HT1080 (cell line): ENCODE measurements at places on chromosomes 11 and 22. TPM values are rescaled to one million over a fixed set of nuclear protein-coding genes. Genes with fewer than 3 reads are reported as not detected.

- DNase-seq, result no peak
Measured at GRCh38 chr11:78390809-78391208, 26.8 kb downstream of the GAB2 start.

DNA sequence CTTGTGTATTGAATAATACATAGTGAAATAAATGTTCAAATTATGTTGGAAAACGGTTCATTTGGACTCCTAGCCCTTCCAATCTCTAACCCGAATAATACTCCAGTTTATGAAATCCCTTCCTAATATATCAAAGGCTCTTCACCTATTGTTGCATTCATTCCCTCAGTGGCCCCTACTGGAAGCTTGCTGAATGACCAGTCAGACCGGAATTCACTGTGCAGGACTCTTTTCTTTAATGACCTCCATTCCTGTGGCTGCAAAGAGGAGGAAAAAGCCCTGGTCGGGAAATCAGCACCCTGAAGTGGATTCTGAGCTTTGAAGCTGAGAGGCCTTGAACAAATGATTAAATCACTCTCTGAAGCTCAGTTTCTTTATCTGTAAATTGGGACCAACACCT lies 19.1 kb upstream of the RCN1 start:
- DNase-seq, result peak; percentile 62

DNA sequence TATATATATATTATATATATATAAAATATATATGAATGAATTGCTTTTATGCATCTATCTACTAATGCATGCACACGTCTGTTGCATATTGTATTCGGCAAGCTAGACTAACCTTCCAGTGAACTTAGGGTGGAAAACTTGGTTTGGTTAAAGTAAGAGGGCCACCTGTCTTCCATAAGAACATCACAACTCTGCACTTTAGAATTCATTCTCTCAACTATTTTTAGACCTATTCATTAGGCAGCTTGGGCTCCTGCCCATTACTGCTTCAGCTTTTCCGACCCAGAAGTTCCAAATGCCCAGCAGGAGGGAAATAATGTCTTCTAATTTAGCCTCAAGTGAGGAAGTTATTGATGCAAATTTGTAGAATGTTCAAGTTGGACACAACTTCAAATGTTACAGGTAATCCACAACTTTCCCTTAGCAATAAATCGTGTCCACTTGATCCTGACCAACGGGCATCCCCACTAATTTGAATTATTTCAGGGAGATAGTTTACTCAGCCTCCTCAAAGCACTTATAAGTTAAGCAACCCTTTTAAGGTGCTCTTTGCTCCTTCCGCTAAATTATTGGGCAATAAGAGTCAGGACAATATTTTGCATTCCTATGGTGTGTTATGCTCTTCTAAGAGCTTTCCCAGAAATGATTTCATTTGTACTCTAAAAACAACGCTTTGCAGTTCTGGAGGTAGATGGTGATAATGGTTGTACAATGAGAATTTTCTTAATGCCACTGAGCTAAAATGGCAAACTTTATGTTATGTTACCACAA lies 132.3 kb downstream of the OPCML start:
- DNase-seq, result no peak

- DNase-seq, result no peak
Measured at GRCh38 chr11:64670975-64671374, 52.0 kb downstream of the NRXN2 start.

DNA sequence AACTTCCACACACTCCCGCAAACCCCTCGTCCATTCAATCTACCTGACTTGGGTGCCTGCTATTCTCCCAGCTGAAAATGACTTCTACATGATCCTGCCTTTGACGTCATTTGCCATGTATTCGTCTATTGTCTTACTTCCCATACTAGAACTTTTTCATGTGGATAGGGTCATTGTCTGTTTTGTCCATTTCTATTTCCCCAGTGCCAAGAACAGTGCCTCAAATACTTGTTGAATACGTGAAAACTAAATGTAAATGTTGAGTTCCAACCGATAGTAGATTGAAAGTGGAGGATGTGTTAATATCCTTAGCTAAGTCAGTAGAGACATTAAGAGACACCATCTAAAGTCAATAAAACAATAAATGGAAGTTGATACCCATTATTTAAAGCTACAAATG lies 935 bp downstream of the TRIM68 start:
- DNase-seq, result no peak

GRCh38 chr11:2428322-2428795 lies 16.0 kb downstream of the TRPM5 start:
- DNase-seq, result peak; percentile 44

DNA sequence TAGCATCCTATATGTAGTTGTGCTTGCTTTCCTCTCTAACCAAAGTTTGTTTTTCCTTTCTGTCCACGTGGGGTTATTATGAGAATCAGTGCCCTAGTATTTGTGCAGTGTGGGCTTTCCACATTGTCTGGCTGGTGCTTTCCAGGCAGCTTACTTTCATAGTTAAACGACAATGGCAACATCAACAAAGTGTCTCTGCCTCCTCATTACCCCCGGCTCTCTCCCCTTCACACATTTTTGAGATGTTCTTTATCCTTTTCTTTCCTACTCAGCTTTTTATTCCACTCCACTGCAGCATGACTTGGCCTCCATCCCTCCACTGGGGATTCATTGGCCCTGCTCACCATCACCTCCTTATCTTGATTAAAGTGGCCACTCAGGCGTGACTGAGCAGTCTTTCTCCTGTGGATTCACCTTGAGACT lies 19.1 kb downstream of the SPECC1L start:
- no peak for DNase-seq

- DNase-seq, result no peak
Measured at GRCh38 chr11:134464981-134465730, 53.1 kb upstream of the B3GAT1 start.

- DNase-seq, result no peak
Measured at GRCh38 chr22:20648306-20648903, 125.5 kb upstream of the SERPIND1 start.

GRCh38 chr11:129937592-129938238 lies 42.3 kb upstream of the NFRKB start:
- DNase-seq, result no peak

- DNase-seq, result peak; percentile 53
Measured at GRCh38 chr11:1619449-1619848, 2.5 kb downstream of the KRTAP5-4 start.

DNA sequence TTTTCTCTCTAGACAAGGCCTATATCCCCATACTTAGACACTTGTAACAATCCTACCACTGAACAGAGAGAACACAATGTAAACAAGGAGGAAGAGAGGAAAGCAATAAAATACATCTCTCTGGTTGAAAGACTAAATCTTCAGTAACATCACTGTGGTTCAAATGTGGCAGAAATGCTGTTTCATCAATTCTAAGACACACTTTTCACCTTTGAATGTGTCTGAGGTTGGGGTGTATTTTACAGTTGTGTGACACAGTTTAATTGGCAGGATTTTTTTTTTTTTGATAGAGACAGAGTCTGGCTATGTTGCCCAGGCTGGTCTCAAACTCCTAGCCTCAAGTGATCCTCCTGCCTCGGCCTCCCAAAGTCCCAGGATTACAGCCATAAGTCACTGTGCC lies 79.5 kb downstream of the AMBRA1 start:
- DNase-seq, result no peak

GRCh38 chr11:24944891-24945290 lies 448.0 kb downstream of the LUZP2 start:
- no peak for DNase-seq

DNA sequence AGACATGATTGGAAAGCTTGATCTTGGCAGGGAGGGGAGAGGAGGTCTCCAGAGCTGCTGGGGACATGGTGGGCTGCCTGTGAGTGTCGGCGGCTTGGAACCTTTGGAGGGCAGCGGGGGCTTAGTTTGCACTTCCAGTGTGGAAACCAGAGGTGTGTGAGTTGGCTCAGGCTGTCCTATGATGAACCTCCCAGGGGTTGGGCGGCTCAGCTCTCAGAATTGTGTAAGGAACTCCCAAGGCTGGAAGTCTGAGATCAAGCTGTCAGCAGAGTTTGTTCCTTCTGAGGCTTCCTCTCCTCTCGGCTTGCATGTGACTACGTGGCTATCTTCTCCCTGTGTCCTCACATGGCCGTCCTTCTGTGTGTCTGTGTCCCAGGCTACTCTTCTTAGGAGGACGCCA lies 87.9 kb upstream of the B3GAT1 start:
- no peak for DNase-seq

DNA sequence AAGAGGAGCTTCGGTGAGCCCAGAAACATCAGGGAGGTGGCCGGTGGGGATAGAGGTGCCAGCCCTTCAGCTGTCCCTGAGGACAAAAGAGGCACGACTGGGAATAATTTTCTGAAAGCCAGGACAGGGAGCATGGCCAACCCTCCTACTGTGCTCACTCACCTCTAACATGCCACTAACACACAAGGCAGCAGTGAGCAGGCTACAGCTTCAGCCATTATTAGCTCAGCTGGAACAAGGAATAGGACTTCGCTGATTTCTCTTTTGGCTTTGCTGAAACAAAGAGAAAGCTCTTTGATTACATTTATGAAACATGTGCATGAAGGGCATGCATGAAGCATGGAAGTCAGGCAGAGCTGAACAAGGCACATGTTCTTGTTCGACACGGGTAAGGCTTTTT lies 12.1 kb upstream of the OR10A5 start:
- no peak for DNase-seq

GRCh38 chr11:44579302-44579761 lies 13.9 kb downstream of the CD82 start:
- DNase-seq, result no peak

DNA sequence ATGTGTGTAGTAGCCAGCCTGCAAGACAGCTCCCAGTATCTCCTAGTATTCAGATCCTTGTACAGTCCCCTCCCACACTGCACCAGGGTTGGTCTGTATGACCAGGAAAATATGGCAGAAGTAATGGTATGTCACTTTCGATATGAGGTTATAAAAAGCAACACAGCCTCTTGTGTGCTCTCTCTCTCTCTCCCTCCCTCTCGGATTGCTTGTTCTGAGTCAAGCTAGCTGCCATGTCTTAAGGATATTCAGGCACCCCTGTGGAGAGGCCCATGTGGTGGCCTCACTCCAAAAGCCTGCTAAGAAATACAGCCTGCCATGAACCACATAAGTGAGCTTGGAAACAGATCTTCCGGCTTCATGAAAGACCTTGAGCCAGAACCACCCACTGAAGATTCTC lies 25.4 kb downstream of the FXYD6 start:
- DNase-seq, result peak; percentile 31

DNA sequence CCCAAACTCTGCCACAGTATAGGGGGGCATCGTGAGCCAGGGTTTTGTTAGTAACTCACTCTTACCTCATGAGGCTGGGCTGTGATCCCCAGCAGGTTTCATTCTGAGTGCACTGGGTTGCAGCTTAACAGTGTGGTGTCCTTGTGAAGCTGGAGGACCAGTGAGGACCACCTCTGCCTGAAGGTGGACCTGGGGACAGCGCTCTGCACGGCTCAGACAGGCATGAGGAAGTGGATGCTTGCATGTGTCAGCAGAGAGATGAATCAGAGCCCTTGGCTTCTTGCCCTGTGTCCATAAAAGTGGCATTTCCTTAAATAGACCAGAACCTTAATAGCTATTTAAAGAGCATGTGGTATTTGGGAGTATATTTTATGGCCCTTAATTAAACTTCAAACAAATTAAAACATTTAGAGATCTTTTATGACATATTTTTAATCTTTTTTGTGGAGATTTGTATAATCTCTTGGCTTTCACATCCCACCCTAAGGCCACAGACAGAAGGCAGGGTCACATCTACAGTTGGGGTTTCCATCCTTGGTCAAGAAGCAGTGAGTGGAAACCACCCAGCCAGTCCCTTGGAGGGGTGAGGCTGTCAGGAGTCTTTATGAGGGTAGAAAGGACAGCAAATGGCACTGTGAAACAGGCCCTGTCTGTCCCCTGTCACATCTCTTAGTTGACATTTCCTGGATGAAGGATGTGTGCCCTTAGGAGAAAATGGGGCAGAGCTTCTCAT lies 24.8 kb upstream of the ADORA2A start:
- peak; percentile 92 for DNase-seq

DNA sequence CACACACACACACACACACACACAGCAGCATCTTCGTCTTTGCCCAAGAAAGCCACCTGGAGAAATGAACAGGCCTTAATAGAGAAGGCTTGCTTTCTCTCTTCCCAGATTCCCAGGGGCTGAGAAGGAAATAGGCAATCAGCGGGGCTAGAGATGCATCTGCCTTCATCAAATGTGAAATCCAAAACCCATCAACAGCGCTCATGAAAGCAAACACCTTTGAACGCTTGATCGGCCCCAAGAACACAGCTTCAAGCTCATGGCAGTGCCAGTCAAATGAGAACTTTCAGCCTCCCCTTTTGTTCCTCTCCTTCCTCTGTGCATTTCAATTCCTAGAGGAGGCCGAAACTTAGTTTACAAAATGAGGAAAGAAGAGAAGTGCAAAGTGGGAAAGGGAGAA lies 122.7 kb downstream of the EFCAB6 start:
- no peak for DNase-seq

GRCh38 chr11:12789596-12790215 lies 115.5 kb downstream of the TEAD1 start:
- DNase-seq, result no peak

DNA sequence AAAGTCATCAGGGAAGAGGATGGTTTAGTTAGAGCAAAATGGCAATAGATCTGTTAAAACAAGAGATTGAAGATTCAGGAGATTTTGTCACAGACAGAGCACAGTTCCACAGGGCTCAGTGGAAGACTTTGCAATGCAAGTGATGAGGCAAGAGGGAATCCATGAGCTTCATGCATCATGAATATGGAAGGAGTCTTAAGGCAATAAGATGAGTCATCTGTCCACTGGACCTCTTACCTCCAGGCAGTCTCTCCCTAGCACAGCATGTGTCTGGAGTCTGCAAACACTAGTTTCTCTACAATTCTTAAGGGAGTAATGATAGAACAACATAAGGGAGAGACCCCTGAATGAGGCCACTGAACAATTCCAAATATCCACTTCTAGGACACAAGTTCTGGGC lies 245.7 kb downstream of the NXPE2 start:
- DNase-seq, result no peak

GRCh38 chr11:63670433-63671321 lies 499 bp downstream of the ATL3 start:
- peak; percentile 62 for DNase-seq

GRCh38 chr11:35223371-35223796 lies 84.4 kb downstream of the CD44 start:
- DNase-seq, result no peak

The EIF3L gene
- 570 and 657 TPM in 2 replicates for total RNA-seq

The CNTN5 gene
- not detected in 2 replicates for total RNA-seq

The HEPN1 gene
- total RNA-seq, result 0.05 TPM in 1 of 2 replicates, not detected in the other

The E2F8 gene
- total RNA-seq, result 2.7 and 5.2 TPM in 2 replicates

The FGF19 gene
- not detected in 2 replicates for total RNA-seq

The CCDC73 gene
- total RNA-seq, result 0.03 TPM in 1 of 2 replicates, not detected in the other

The ACR gene
- not detected in 2 replicates for total RNA-seq

The DERL3 gene
- not detected in 2 replicates for total RNA-seq

The SART1 gene
- 86.4 and 112 TPM in 2 replicates for total RNA-seq

The VWA5A gene
- total RNA-seq, result 0.70 and 1.4 TPM in 2 replicates

The MRPL16 gene
- 91.6 and 95.7 TPM in 2 replicates for total RNA-seq

The RIBC2 gene
- 1.1 and 1.2 TPM in 2 replicates for total RNA-seq

The KRTAP5-7 gene
- total RNA-seq, result not detected in 2 replicates
